T-helper 17 cell (primary cell): ENCODE measurements at places on chromosomes 6 and 20. TPM values are rescaled to one million over a fixed set of nuclear protein-coding genes. Genes with fewer than 3 reads are reported as not detected.

The BPIFB1 gene
- total RNA-seq: not detected

The RSPO4 gene
- total RNA-seq: not detected

GRCh38 chr6:75326557-75327258 is 42.1 kb upstream of the TMEM30A start:
- no peak for DNase-seq

- DNase-seq: no peak
These were observed 24.5 kb downstream of the PGM3 start for GRCh38 chr6:83168556-83168955.

- DNase-seq: no peak
These were observed 210.9 kb downstream of the UST start for GRCh38 chr6:148957752-148958151.

The UST gene
- total RNA-seq: 7.3 TPM

GRCh38 chr6:113824866-113825265 is 32.3 kb upstream of the MARCKS start:
- DNase-seq: no peak

The SPATA25 gene
- 1.3 TPM for total RNA-seq

DNA sequence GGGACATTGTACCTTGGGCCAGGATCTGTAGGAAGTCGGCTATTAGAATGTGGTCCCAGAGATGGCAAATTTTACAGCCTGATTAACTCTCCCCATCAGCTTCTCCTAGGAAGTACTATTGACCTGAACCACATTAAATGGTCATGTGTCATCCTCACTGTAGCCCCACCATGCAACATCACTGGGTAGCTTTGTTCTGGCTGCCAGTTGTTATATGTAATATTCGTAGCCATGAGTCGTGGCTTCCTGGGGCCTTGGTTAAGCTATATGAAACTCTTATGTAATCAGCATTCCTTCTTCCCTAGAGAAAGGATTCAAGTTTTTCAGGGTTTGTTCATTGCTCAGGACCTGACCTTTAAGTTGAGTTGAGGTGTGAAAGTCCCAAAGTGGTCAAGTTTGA is 125.7 kb downstream of the ANKS1A start:
- DNase-seq: no peak

GRCh38 chr6:63114610-63115211 is 96.6 kb upstream of the FKBP1C start:
- DNase-seq: no peak

DNA sequence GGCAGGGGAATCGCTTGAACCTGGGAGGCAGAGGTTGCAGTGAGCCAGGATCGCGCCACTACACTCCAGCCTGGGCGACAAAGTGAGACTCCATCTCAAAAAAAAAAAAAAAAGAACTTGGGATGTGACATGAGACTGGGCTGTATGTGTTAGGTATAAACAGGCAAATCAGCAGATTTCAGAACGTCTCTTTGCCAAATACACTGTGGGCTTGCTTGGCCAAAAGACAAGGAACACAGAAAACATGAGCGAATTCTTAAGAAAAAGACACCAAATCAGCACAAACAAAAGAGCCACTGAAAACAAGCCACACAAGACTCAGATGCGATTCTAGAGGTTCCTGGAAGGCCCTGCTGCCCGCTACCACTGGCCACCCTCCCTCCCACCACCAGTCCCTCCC is 12.5 kb downstream of the ETV7 start:
- DNase-seq: no peak

GRCh38 chr6:106974336-106974998 is at the start of gene CD24:
Gene CD24, minus strand, starts transcription at chr6:106974729. Its CDS starts 83 bp downstream, at chr6:106974646.
- DNase-seq: no peak

DNA sequence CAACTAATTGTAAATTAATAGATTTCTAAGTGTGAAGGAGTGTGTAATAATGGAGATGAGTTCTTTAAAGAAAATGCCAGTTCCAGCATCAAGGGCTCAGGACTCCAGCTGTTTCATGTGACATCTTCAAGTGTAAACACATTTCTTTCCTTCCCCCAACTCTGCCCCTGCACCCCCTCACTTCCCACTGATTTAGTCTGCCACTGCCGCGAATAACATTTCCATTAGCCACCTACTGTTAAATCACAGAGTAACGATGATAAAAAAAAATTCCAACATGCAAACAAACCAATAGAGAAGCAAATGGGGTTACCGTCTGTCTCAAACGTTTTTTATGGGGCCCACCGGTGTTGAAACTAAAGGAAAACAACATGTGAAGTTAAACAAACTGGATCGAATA is 414.3 kb downstream of the SAMD5 start:
- DNase-seq: no peak

DNA sequence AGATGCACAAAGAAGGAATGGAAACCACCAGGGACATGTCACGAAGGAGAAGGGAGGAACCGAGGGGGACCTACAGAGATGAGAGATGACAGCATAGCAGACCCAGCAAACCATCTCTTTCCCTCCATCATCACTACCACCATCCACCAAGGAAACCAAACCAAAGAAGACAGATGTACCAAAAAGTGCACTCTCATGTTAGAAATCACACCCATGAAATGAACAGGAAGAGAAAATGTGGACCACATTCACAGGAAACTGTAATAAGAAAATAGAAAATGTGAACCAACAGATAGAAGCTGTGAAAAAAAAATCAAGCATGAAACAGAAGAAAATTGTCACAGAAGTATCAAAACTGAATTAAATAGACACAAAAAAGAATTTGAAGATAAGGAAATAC is 672.7 kb downstream of the QKI start:
- DNase-seq: no peak

The HLA-DOB gene
- 2.3 TPM for total RNA-seq

- DNase-seq: no peak
These were observed 13.6 kb upstream of the MARCKS start for GRCh38 chr6:113843500-113844073.

GRCh38 chr6:157592541-157592940 is 211.6 kb downstream of the ZDHHC14 start:
- DNase-seq: no peak

GRCh38 chr6:474453-475185 is 83.1 kb downstream of the IRF4 start:
- DNase-seq: peak; percentile 27

DNA sequence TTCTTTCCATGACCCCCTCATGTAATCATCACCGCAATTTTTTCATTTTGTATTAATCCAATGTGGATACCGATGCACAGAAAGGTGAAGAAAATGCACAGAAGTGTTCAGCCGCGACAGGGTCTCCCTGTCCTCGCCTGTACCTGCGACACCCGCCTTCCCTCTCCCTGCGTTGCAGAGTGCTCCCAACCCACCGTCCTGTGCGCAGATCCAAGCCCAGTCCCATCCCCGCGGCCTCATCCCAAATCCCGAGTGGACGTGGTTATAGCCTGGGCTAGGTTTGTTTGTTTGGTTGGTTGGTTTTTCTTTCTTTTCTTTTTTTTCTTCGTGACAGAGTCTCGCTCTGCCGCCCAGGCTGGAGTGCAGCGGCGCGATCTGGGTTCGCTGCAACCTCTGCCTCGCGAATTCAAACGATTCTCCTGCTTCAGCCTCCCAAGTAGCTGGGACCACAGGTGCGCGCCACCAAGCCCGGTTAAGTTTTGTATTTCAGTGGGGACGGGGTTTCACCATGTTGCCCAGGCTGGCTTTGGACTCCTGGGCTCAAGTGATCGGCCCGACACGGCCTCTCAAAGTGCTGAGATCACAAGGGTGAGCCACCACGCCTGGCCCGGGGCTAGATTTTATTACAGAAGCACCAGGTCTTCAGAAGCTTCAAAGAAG is 536 bp upstream of the RAET1G start:
- DNase-seq: no peak

- peak; percentile 8 for DNase-seq
These were observed 807 bp downstream of the SNHG17 start for GRCh38 chr20:38434301-38434741.

The BANF2 gene
- not detected for total RNA-seq
